NCI-H187 treated with DMSO at 0.1 percent for 48 hours (cell line): ENCODE measurements at places on chromosomes 5 and 9.

DNA sequence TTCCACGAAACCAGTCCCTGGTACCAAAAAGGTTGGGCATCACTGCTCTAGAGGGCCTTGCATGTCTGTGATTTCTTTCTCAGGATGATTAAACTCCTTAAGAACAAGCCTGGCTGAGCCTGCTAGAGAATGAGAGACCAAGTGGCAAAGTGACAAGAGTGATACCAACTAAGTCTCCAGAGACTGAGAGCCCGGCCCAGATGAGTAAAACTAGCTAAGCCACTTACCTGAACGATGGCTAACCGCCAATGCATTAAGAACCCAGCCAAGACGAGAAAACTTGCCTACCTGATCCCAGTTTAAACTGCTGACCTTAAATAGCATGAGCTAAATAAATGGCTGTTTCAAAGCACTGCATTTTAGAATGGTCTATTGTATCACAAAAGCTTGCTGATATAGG lies 5.6 kb upstream of the CCDC152 start:
- no peak for DNase-seq

DNA sequence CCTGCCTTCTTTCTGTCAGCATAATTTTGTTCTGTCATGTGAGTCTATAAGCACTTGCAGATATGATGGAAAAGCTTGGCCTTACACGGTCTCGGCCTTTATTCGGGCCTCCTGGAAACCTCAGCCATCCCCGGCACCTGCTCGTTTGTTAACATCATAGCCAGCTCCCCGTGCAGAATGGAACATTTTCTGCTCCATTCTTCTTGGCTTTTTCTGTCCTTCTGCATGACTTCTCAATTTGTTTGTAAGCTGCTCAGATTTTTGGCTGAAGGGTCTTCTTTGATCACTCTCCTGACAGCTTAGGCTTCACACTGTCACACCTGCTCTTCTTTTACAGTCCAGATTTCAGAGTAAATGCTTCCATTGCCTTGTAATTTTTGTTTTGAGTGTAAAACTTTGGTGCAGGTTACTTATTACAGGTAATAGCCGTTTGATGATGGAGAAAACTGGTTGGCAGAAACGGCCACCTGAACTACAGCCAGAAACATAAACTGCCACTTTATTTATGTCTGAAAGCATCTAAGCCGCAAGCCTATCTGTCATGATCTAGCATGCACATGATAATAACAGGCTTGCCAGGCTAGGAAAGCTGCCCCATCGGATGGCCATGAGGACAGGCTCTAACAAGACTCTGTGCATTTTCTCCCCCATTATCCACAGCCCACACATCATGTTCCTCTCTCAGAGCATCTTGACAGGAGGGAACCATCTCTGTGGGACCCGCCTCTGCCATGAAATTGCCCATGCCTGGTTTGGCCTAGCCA lies 197.0 kb downstream of the AOPEP start:
- no peak for DNase-seq

DNA sequence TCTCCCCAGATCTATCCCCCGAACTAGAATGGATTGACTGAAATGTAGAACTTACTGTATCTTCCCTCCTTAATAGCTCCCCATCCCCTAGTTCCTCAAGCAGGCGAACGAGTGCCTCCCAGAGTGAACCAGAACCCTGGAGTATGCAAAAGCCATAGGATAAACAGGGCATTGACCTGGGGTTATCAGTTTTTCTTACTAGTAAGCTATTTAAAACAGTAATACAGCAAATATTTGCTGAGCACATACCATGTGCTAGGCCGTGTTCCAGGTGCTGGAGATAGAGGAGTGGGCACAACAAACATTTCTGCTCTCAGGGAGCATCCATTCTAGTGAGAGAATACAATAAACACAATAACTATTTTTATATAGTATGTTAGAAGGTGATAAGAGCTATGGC lies 1.8 kb downstream of the SKP2 start:
- no peak for DNase-seq

DNA sequence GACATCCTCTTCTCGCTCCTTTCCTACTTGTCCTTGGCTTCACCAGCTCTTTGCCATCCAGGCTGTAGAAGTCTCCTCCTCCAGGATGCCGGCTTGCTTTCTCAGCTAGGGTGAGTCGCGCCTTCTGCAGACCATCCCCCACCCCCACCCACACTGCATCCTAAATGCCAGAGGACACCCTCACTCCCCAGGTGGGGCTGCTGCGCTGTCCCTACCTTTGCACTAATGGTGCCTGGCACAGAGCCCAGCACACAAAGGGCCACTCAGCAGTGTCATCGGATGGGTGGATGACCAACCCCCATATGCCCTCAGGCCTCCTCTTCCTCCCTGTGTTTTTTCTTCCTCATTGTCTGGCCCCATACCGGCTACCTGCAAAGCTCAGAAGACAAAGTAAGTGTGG lies 14.8 kb downstream of the IL9 start:
- DNase-seq, result no peak

GRCh38 chr9:129321286-129322021 lies 143.4 kb upstream of the IER5L start:
- no peak for DNase-seq

- no peak for DNase-seq
Observed at GRCh38 chr5:107184066-107184465, 486.7 kb downstream of the EFNA5 start.

GRCh38 chr5:150670275-150670947 lies 9.4 kb downstream of the MYOZ3 start:
- no peak for DNase-seq

DNA sequence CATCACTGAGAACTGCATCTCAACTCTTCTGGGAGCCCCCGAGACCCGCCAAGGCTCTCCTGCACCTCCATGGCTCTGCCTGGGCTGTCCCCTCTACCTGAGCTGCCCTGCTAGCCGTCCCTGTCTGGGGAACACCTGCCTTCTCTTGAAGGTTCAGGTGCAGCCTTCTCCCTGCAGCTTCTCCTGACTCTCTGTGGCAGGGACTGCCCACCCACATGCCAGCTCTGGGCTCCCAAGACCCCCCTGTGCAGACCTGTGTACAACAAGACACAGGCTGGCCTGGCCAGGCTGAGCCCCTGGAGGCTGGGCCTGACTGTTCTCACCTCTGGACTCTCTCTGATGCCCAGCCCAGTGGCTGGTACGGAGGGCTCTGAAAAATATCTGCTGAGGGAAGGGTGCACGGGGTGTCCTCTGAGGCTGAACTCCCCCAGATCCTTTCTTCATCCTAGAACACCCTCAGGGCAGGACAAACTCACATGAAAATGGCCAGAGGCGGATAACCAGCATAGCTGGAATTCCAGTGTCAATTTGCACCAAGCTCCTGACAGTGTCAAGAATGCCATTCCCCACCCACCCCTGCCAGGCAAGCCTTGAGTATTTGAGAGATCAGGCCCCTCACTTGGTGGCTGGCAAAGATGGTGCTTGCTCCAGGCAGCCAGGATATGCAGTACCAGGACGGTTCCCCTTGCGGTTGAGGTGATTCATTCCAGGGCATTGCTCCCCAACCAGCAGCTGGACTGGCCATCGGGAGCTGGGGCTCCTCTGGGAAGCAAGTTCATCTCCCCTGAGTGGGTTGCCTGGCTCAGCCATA lies 40.9 kb upstream of the SLC25A51 start:
- DNase-seq, result no peak

- DNase-seq, result no peak
Observed at GRCh38 chr9:98771209-98771874, 25.0 kb downstream of the ANKS6 start.

- no peak for DNase-seq
Observed at GRCh38 chr5:158066076-158066475, 207.1 kb upstream of the CLINT1 start.

DNA sequence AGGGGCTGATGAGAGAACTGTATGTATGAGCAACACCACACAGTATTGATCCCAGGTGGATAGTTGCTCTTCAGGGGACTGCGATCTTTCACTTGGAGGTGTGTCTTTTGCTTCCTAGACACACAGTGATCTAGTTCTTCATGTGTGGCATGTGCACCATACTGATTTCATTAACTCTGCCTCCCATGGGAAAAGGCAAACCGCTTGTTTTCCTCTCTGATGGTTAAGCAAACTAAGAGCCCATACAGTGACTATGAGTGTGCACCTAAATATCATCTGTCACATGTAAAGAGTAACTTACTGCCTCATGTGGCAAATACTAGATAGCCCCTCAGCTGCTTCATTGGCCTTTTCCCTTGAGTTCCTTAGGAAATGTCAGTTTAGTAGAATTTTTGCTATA lies 147.3 kb downstream of the TLE4 start:
- no peak for DNase-seq

DNA sequence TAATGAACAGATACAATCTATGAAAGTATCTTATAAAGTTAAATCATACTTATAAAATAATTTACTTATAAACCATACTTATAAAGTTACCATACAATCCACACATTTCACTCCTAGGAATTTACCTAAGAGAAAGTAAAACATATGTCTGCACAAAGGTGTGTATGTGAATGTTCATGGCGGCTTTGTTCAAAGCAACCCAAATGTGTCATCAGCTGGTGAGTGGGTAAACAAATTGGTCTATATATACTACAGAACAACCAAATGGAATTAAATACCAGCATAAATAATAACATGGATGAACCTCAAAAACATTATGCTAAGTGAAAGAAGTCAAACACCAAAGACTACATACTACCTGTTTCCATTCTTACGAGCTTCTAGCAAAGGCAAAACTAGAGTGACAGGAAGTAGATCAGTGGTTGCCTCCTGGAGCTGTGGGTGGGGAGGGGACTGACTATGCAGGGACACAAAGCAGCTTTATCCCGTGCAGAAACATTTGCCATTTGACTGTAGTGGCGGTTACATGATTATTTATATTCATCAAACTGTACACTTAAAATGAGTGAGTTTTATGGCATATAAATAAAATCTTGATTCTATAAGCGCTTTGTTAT lies 10.6 kb downstream of the TRAF1 start:
- no peak for DNase-seq

DNA sequence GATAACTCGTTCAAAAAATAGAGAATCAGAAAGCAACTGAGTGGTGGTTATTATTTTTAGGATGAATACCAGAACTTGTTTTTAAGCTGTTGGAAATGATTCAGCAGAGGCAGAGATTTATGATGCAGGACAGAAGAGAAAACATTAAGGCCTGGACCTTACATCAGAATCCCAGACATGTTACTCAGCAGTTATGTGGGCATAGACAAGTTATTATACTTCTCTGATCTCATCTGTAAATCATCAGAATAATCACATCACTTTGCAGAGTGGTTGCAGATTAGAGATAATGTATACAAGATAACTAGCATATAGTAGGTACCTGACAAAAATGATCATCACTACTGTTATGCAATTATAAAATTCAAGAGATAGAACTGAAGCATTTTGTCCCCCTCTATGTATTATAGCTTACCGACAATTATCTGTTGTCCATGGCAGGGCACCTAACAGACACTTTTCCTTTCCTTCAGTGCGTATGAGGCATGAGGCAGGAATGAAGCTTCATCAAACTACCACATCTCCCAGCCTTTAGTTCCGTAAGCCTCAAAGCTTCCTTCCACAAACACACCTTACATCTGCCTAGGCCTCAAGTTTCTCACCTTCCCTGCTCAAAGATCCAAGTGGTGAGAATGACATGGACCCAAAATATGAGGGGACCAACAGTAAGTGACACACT lies 165.9 kb downstream of the DENND1A start:
- no peak for DNase-seq

GRCh38 chr5:6581559-6582426 lies 51.1 kb downstream of the NSUN2 start:
- no peak for DNase-seq

DNA sequence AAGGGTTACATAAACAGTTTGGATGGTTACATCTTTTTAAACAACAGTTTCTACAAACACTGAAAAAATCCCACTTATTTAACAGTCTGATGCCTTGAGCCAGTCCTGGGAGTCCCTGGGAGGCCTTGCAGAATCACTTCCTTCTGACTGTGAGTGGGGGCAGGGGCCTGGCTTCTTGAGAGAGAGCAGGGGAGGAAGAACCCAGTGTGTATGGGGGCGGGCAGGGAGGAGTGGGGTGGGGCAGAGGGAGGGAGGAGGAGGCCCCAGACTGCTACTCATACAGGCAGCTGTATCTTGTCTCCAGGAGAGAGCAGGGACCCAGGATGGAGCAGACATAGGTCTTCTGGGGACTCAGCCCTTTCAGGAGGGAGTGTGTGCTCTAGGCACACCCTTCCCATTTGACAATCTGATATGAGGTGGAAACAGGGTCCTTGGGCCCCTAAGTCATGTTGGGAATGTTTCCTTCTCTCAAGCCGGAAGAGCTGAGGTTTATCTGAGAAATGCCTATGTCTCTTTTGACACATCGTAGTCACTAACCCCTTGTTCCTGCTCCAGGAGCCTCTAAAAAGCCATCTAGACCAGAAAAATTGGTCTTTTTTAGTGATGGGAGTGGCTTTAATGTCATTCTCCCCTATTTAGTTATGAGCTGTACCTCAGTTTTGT lies 52.8 kb downstream of the IRF1 start:
- DNase-seq, result no peak

DNA sequence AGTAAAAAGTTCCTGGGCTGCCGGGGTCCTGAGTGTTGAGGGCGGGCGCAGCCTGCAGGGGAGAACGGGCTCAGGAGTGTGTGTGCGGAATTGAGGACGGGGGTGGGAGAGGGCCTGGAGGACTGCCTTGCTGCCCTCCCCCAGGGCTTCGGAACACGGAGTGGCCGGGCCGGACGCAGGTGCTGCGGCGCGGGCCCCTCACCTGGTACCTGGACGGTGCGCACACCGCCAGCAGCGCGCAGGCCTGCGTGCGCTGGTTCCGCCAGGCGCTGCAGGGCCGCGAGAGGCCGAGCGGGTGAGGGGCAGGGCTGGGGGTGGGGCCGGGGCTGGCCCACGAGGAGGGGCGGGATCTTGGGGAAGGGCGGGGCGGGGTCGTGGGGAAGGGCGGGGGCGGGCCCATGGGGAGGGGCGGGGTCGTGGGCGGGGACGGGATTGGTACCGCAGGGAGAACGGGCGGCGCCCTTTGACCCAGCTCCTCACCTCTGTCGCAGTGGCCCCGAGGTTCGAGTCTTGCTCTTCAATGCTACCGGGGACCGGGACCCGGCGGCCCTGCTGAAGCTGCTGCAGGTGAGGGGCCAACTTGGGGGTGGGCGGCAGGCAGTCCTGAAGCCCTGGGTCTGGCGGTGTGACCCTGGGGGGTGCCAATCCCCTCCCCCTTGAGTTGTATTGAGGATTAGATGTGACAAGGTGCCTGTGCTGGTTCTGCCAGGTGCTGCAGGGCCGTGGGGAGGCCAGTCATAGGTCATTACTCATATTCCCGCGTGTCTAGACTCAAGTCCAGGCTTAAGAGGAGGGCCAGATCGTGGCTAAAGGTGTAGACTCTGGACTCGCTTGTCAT lies 7.1 kb downstream of the FPGS start:
- no peak for DNase-seq

DNA sequence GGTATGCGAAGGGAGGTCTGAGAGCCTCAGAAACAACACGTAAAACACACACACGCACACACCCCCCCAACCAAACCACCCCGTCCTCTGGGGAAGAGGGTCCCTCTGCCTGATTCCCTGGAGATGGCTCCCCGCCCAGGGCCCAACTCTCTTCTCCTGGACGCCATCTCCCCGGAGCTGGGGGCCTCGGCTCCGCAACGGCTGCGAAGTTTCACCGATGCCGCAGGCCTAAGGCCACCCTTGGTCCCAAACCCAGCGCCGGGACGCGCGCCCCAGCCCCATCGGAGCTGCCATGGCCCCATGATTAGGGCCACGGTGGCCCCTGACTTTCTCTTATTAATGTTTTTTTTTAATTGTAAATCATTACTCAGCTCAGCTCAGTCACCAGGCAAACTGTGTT lies 181.4 kb upstream of the TBCA start:
- no peak for DNase-seq
